Fibroblast of mammary gland (primary cell): ENCODE measurements at places on chromosomes 1 and 21.

DNA sequence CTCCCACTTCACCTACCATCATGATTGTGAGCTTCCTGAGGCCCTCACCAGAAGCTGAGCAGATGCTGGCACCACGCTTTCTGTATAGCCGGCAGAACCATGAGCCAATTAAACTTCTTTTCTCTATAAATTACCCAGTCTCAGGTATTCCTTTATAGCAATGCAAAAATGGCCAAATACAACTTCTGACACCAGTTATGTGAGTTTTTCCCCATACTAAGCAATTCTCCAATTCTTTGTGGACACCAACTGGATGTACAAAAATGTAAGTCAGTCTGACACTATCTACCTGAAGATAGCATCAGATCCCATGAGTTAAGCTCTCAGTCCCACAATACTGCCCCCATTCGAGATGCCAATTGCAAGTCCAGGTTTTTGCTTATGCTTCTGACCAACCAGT, 65.4 kb upstream of the PPIH start:
- DNase-seq = no peak

GRCh38 chr1:34143975-34144374, 21.1 kb downstream of the CSMD2 start:
- no peak for DNase-seq

- DNase-seq = no peak
These were observed 5.0 kb downstream of the ZNF691 start for GRCh38 chr1:42851420-42851819.

DNA sequence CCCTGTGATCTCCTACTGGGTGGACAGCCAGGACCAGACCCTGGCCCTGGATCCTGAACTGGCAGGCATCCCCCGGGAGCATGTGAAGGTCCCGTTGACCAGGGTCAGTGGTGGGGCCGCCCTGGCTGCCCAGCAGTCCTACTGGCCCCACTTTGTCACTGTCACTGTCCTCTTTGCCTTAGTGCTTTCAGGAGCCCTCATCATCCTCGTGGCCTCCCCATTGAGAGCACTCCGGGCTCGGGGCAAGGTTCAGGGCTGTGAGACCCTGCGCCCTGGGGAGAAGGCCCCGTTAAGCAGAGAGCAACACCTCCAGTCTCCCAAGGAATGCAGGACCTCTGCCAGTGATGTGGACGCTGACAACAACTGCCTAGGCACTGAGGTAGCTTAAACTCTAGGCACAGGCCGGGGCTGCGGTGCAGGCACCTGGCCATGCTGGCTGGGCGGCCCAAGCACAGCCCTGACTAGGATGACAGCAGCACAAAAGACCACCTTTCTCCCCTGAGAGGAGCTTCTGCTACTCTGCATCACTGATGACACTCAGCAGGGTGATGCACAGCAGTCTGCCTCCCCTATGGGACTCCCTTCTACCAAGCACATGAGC, 17.2 kb upstream of the SLC25A44 start:
- no peak for DNase-seq

- DNase-seq = no peak
These were observed 7.7 kb downstream of the P3H1 start for GRCh38 chr1:42759114-42759513.

DNA sequence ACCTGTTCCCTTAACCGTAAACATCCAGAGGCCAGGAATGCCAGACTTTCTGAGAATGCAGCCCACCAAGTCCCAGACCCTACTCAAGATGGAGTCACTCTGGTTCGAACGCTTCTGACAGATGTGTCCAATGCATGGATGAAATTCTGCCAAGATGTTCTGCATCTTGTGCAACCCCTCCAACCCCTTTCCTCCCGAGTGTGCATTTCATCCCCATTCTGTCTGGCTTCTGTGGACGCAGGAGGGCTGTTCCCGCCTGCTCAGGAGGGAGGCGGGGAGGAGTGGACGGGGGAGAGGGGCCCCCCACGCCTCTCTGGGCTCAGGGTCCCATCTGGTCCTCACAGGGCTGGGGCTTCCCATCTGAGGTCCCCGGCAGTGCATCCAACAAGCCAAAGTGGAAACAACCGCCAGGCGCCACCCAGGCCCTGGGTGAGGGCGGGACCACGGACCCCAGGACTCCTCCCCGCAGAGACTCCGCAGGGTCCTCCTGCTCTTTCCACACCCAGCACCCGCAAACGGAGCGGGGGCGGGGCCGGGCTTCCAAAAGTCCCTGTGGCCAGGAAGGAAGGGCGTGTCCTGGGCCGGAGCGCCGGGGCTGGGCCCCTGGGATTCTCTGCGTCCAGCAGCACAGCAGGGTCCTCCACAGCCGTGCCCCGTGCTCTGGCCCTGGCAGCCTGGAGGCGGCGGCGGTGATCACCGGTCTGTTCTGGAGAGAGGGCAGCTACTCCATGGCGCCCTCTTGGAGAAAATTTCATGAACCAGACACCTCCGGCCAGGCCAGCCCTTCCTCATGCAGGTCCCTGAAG, 27.8 kb upstream of the SUMO3 start:
- DNase-seq = peak; percentile 49

- DNase-seq = peak; percentile 16
These were observed 136.7 kb downstream of the CENPF start for GRCh38 chr1:214739621-214740238.

DNA sequence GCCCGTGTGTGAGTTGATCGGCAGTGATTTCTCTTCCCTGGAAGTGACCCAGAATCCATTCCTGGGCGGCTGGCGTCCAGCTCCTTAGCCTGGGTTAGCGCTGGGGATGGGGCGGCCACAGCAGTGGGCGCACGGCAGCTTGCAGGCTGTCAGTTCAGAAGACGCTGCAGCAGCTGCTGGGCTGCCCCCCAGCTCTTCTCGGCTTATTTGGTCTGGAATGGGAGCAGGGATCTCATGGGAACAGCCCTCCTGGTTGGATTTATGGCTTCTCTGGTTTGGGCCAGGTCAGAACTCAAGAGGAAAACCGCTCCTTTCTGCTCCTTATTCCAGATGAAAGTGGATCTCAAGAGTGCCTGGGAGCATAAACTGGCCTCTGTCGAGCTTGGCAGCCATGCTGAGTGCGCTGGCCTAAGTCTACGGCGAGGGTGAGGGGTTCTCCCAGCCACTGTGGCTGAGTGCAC, 148.2 kb downstream of the PRDM16 start:
- no peak for DNase-seq

DNA sequence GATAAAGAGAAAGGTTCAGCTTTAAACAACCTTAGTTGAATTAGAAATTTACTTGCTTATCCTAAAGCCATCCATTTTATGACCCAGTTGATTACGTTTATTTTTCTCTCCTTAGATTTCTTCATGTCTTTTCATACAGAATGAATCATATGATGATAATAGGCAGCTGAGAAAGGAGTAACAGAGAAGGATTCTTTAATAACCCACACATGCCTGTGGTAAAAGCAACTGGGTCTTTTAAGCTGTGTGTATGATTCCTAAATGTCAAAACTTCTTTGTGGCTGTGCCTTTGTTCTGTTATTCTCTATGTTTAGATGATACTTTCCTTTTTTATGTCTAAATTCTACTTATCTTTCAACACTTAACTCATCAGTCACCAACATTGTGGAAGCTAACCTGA, 626.5 kb downstream of the NCAM2 start:
- peak; percentile 57 for DNase-seq

DNA sequence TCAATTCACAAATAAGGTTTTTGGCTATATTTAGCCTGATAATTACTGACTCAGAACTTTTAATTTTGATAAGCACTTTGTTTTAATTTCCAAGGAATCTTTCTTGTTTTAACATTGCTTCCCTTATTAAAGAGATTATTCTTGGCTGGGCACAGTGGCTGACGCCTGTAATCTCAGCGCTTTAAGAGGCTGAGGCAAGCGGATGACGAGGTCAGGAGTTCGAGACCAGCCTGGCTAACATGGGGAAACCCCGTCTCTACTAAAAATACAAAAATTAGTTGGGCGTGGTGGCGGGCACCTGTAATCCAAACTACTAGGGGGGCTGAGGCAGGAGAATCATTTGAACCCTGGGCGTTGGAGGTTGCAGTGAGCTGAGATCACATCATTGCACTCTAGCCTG, 13.8 kb downstream of the ALG14 start:
- no peak for DNase-seq

- DNase-seq = no peak
These were observed 4.0 kb downstream of the SOX13 start for GRCh38 chr1:204076891-204077290.

GRCh38 chr21:38319781-38320180, 63.0 kb downstream of the KCNJ15 start:
- peak; percentile 82 for DNase-seq

GRCh38 chr1:226649780-226650179, 89.3 kb downstream of the ITPKB start:
- peak; percentile 50 for DNase-seq

GRCh38 chr1:53107570-53108322, 34.7 kb downstream of the SLC1A7 start:
- DNase-seq = peak; percentile 67

DNA sequence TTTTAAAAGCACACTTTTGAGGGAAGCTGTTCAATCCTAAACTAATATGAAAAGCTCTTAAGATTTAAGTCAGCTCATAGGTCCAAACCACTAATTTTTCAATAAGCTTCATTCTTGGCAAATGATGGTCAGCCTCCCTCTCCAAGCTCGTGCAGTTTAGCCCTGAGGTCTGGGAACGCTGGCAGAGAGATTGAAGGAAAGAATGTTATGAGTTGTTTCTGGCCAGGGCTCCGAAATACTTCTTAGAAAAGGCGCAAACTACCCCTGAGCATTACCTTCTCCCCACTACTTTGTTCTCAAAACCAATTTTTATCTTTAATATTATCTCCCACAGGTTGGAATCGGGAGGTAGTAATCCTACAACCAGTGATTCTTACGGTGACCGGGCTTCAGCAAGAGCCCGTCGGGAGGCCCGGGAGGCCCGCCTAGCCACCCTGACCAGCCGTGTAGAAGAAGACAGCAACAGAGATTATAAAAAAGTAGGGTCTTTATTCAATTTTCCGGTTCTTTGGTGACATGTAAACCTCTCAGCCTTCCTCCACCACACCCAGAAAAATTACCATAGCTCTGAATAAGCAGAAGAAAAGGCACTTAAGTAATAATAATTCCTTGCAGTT, 147.7 kb downstream of the SYT2 start:
- no peak for DNase-seq

DNA sequence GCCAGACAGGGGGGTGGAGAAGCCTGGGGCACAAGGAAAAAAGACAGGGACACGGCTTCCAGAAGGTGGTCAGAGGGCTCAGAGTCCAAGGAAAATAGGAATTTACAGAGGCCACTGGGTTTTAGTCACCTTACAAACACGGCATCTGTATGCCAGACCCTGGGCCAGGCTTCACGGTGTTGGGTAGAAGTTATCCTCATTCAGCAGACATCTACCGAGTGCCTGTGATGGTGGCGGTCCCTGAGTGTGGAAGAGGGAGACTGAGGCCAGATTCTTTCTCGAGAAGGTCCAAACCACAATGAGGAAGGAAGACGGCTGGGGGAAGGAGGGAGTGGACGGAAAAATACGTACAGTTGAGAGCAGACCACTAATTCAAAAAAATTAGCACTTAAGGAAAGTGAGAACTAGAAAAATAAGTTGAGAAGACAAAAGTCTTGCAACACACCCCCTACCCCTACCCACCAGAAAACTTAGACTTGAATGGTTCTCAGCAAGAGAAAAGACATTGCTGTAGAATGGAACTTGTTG, 864 bp upstream of the BTG2 start:
- DNase-seq = no peak

- DNase-seq = peak; percentile 11
These were observed 347.3 kb downstream of the DPYD start for GRCh38 chr1:97573553-97573952.

DNA sequence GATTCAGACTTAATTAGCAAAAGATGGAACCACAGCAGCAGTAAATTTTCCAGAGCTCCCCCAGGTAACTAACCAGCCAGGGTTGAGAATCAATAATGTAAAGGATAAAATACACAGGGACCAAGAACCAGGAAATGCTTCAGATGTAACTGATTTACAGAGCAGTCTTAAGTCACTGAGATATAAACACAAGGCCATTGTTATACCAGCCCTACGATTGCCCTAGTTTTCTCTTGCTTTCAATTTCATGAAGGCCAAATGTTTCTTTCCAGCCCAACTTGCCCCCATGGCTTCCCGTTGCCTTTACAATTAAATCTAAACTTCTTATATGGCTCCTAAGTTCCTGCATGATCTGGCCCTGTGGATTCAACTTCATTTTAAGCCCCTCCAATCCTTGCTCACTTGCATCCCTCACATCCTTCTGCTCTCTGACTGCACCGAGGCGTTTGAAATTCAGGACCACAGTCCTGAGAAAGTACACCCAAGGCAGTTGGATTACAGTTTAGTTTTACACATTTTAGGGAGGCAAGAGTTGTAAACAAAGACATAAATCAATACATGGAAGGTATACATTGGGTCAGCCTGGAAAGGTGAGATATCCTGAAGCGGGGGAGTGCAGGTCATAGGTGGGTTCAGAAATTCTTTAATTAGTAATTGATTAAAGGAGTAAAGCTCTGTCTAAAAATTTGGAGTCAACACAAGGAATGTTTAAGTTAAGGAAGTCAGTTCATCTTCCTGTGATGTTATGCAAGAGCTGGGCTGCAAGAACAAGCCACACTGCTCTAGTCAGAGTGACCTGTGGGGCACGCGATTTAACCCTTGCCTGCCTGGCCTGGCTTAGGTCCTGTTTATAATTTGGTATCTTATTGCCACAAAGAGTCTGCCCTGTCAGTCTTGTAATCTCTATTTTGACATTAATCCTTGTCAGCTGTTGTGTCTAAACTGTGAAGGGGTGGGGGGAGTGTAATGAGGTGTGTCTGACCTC, 69.9 kb upstream of the COG2 start:
- peak; percentile 11 for DNase-seq

- DNase-seq = no peak
These were observed 297.1 kb downstream of the NCAM2 start for GRCh38 chr21:21295303-21295702.

- DNase-seq = no peak
These were observed 334.7 kb upstream of the POU3F1 start for GRCh38 chr1:38381256-38381655.

GRCh38 chr1:71276466-71276865, 195.6 kb upstream of the ZRANB2 start:
- DNase-seq = peak; percentile 14

DNA sequence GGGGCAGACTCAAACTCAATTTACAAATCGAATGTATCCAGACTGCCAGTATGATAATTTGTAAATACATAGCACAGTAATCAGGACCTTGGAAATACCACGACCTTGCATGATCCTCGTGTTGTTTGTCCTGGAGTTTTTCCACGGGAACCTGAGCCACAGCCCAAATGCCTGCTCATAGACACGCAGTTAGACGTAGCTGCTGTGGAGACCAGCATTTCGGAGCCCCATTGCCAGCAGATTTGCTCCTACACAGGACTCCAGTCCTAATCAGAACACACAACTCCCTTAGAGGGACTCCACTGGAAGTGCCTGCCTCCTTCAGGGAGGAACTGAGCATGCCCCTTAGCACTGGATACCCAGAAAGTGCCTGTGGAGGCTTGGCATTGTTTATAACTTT, 163.2 kb downstream of the GALNT2 start:
- no peak for DNase-seq
